ENCODE measurements at places on chromosomes 1 and 21.

DNA sequence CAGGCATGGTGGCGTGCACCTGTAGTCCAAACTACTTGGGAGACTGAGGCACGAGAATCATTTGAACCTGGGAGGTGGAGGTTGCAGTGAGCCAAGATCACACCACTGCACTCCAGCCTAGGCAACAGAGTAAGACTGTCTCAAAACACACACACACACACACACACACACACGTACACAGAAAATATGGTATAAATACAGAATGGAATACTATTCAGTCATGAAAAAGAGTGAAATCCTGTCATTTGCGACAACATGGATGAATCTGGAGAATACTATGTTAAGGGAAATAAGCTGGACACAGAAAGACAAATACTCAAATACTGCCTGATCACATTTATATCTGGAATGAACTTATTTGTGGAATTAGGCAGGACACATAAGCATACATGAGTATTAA, 18.4 kb downstream of the FOXD2 start:
- DNase-seq, result no peak

- DNase-seq, result no peak
These were observed 25.6 kb downstream of the S100A10 start for GRCh38 chr1:151968058-151968457.

DNA sequence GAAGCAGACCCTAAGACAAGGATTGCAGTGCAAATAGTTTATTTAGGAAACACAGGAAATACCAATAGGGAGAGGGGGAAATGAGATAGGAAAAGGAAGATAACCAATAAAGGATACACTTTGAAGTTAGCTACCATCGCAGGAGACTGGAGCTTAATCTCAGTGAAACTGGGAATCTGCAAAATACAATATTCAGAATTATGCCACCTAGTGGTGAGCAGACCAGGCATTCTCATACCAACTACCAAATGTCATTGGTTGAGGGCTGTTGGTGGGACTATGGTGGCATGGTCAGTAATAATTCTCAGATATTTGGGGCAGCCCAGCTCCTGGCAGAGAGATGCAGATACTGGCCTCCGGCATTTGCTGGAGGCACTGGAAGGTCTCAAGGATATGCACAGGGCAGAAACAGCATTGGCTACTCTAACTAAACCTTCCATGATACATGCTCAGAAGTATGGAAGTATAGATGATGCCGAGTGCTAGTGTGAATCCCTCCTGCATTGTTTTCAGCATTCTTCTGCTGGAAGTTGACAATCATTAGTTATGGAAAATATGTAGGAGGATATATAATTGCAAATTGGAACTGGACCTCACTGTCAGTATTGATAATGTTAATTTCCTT, 11.8 kb upstream of the ZFP69B start:
- no peak for DNase-seq

DNA sequence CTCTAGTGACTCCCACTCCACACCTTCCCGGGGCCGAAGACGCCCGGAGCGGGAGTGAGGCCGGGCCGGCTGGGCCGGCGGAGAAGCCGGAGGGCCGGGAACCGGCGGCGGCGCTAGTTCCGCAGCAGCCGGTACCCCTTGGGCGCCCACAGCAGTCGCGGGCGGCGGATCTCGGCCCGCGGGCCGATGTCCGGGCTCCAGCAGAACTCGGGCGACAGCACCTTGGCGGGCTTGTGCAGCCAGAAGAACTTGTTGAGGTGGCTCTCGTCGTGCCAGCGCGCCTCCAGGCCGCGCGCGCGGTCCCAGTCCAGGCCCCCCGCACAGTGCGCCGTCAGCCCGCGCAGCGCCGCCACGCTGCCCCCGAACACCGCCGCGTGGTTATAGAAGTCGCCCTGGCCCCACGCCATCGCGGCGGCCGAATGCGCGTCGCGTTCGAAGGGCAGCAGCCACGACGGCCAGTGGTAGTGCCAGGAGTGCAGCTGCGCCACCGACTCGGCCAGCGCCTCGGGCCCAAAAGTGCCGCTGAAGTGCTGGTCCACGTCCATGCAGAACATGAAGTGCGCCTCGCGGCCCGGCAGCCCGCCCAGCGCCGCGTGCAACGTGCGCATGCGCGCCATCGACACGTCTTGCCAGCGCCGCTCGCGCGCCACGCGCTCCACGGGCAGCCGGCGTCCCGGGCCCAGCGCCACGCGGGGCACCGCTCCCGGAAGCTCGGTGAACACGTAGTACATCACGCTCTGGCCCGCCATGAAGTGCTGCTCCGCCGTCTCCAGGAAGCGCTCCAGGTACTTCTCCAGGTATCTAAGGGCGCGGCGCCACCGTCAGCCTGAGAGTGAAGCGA, 14.0 kb downstream of the A3GALT2 start:
- DNase-seq, result no peak

GRCh38 chr1:95852483-95853070, 618.6 kb downstream of the RWDD3 start:
- no peak for DNase-seq

Data from NCI-H2081 treated with DMSO at 0.1 percent for 48 hours (cell line).